Stimulated activated CD4-positive, alpha-beta T cell treated with anti-CD3 and anti-CD28 coated beads, Interleukin-15, amount 100 ng/mL, for 48 hours (primary cell): ENCODE measurements at places on chromosomes 11 and 22.

DNA sequence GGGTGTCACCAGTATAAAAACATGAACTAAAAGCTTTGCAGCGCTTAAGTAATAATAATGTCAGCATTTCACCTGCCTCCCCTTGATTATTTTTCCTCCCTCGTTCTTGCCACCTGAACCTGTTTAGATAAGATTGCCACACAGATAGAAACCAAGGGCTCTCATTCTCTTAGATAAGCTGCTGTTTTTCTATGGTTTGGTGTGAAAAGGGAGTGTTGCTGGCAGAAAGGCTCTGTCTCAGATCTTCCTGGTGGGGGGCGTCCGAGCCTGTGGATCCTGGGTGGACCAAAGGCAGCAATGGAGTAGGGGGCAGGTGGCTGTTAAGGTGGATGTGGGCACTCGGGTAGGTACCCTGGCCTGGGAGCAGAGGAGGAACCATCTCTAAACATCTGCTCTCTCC lies 147.5 kb downstream of the ST3GAL4 start:
- no peak for DNase-seq

GRCh38 chr11:134599299-134599771 lies 187.3 kb upstream of the B3GAT1 start:
- no peak for DNase-seq

GRCh38 chr11:70586261-70587074 lies 188.1 kb downstream of the CTTN start:
- no peak for DNase-seq

DNA sequence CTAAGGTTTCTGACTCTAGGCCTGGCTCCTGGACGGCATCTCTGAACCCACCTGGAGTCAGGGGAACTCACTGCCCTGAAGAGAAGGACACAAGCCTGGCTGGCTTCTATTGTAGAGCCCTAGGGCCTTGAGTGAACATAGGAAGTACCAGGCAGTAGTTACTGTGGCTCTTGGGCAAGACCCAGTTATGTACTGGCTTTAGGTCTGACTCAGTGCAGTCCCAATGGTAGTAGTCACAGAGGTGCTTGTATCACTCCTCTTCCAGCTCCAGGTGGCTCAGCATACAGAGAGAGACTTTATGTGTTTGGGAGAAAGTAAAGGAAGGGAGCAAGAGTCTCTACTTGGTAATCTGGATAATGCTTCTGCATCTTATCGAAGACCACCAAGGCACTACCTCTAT lies 13.9 kb upstream of the PAK1 start:
- no peak for DNase-seq

DNA sequence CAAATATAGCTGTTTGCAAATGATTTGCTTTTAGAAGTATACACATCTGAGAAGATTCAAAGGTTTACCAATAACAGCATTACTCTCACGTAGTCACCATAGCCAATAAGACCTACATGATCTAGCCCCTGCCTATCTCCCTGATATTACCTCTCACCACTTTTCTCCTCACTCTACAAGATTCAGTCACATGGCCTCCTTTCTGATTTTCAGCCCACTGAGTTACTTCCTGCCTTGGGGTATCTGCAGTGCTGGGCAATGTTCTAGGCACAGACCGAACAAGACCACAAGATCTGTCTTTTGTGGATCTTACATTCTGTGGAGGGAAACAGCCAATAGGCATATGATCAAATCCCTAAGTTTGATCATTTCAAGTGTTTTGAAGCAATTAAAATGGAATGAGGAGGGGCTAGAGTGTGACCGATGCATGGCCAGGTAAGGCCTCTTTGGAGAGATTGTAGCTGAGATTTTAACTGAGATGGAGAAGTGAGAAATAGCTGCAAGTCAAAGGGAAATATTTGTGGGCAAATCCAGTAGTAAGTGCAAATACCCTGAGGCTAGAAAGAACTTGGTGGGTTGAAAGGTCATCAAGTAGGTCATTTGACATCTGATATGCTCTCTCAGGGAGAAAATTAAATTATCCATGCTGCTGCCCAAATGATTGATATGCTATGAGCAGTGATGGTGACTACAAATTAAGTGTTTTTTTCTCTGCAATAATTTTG lies 43.1 kb downstream of the ARL14EP start:
- DNase-seq: no peak

GRCh38 chr11:34168642-34169420 lies 63.4 kb downstream of the NAT10 start:
- no peak for DNase-seq

DNA sequence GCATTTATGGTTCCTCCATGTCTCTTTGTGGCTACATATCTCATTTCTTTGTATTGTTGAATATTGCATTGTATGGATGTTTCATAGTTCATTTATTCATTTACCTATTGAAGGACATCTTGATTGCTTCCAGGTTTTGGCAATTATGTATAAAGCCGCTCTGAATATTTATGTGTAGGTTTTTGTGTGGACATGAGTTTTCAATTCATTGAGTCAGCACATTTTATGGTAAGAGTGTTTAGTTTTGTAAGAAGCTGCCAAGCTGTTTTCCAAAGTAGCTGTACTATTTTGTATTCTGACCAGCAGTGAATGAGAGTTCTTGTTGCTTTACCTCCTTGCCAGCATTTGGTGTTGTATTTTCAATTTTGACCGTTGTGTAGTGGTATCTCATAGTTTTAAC lies 39.2 kb downstream of the KDM2A start:
- no peak for DNase-seq

GRCh38 chr11:23236826-23237555 lies 376.7 kb upstream of the CCDC179 start:
- no peak for DNase-seq

DNA sequence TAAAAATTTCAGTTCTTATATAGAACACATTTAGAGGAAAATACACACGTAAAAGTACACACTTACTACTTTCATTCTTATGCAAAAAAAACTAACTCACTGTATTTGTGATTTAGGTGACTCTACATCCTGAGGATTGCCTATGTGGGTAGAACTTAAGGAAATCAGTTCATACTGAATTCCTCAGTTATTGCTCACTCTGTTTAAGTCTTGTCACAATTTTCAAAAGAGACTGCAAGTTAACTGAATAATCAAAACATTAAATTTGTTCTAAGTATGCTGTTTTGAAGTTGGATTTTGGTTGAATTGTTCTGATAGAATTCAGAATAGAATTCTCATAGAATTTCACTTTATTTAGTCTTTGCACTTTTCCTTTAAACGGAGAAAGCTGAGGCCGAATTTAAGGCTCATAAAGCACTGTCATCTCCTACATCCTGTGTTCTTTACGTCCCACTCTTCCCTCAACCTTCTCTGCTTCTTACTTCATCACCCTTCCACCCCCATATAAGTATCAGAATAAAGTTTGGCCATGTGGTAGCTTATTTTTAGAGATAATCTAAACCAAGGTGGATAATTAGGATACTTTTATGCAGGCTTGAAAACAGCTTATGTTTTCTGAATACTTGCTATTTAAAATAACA lies 59.8 kb downstream of the APOL5 start:
- no peak for DNase-seq

DNA sequence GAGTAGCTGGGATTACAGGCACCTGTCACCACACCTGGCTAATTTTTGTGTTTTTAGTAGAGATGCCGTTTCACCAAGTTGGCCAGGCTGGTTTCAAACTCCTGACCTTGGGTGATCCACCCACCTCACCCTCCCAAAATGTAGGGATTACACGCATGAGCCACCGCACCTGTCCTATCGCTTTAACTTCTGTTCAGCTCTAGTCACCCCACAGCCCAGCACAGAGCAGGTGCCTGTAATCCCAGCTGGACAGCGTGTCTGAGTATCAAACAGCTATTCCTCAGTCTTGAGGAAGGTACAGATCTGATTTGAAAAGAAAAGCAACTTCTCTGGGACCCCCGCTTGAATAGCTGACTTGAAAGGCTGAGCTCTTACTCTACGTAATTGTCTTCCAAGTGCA lies 149.1 kb downstream of the CTTN start:
- DNase-seq: no peak

GRCh38 chr11:134345237-134345550 lies 13.4 kb downstream of the GLB1L2 start:
- no peak for DNase-seq

- no peak for DNase-seq
Observed at GRCh38 chr22:34160141-34160783, 240.0 kb upstream of the LARGE1 start.

- DNase-seq: no peak
Observed at GRCh38 chr11:32056438-32056837, 34.4 kb upstream of the RCN1 start.

GRCh38 chr11:127126986-127127385 lies 126.4 kb upstream of the KIRREL3 start:
- no peak for DNase-seq

- DNase-seq: peak; percentile 60
Observed at GRCh38 chr22:37218771-37219411, 6.6 kb upstream of the SSTR3 start.

GRCh38 chr22:23178512-23179254 lies 1.6 kb upstream of the BCR start:
- DNase-seq: peak; percentile 54

DNA sequence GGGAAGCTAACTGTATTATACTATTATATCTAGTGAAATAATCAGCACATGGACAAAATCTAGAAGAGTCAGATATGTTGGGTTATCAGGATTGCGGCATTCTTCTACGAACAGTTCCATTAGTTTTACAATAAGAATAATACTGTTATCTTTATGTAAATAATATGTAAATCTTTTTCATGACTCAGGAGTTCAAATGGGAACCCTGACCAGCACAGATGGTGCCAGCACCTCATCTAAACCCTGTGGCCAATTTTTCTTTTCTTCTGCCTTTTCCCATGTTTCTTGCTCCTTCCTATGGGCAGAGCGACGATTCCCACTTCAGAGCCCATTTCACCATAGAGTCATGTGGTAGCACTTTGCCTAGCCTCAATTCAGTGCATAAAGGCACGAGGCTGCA lies 68.4 kb upstream of the CYP2D6 start:
- no peak for DNase-seq

DNA sequence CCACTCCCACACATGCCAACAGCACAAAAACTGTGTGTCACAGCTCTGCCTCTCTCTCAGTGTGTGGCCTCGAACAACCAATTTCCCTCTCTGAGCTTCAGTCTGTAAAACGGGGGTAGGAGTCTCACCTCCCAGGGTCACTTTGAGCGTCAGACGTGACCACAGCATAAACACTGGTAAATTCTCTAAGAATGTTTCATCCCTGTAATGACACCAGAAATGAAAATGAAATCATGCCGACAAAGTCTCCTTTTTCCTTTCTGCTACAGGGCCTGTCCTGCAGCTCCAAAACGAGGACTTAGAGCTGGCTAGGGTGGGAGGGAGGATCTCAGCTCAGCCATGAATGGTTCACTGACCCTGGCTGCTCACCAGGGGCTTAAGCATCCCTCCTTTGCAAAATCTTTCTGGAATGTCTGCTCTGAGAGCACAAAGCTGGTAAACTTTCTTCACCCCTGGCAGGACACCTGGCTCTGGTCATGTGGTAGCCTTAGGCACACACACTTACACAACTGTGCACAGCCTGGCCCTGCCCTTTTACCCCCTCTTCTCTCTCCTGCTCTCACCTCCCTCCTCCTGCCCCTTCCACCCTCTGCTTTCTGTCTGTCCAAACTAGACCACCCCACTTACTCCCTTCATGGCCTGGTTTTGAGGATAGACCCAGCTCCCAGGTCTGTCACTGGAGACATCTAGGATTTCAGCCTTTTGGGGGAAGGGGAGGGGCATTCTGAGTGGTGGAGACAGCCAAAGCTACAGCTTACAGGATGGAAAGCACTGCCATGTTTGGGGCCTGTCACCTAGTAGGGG lies 12.3 kb upstream of the TSKU start:
- DNase-seq: no peak

DNA sequence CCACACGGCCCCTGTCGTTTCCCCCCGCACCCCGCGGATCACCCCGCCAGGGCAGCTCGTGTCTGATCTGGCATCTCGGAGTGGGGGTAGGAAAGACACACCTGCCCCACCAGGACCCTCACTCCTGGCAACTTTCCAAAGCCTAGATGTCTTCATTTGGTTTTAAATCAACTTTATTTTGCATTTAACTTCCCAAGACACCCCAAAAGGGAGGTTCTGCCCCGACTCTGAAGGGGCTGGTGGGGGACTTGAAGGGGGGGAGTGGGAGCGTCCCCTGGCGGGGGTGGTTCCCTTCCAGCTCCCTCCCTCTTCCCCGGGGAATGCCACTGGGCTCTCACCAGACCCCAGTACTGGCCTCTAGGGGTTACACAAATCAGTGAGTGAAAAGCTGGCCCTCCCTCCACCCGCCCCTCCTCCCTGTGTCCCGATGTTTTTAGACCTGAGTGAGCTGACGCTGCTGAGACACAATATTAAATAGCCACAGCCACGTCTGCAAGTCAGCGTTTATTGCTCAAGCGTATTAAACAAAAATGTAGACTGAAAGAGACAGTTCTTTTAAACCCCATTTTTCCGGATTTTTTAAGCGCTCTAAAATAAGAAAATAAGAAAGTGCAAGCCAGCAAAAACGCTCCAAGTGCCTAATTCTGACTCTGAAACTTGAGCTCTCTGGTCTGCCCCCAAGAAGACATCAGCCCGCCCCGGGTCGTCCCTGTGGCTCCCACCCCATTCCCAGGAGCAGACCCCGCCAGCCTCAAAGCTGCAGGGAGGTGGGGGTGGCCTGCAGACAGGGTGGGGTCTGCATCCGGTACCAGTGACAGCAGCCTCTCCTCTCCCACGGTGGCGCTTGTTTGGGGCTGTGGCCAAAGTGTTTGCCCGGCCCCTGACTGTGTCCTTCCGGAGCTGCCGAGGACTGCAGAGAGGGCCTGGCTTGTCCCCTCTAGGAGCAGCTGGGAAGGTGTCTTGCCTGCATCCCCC lies 1.1 kb upstream of the TTLL8 start:
- no peak for DNase-seq

DNA sequence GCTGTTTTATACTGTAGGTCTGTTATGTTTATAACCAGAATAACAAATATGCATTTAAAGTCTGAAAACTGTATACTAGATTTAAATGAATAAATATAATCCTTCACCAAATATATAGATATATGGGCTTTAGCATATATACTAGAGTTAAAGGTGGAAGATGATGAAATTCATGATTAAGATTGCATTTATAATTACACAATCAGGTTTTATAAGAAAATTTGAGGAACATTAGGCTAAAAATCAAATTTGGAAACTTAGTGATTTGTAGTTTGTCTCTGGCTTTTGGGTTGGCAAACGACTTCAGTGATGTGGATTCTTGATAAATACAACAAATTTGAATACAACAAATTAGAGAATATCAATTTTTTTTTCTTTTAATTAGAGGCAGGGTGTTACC lies 10.0 kb downstream of the BCL2L13 start:
- DNase-seq: no peak

- DNase-seq: no peak
Observed at GRCh38 chr11:128105511-128105910, 481.8 kb downstream of the ETS1 start.

- DNase-seq: no peak
Observed at GRCh38 chr11:1862588-1863351, 9.9 kb downstream of the LSP1 start.

GRCh38 chr22:28741200-28741784 lies 328 bp downstream of the CHEK2 start:
- no peak for DNase-seq

- DNase-seq: peak; percentile 76
Observed at GRCh38 chr11:110429731-110430266, at the start of gene FDX1. TSS of gene FDX1 (plus strand) at chr11:110429948. CDS start at chr11:110430121, 173 bp downstream.
